NAMALWA (cell line): ENCODE measurements at places on chromosomes 16 and 17.

GRCh38 chr17:73827627-73828291 is 183.5 kb upstream of the SDK2 start:
- DNase-seq = no peak

DNA sequence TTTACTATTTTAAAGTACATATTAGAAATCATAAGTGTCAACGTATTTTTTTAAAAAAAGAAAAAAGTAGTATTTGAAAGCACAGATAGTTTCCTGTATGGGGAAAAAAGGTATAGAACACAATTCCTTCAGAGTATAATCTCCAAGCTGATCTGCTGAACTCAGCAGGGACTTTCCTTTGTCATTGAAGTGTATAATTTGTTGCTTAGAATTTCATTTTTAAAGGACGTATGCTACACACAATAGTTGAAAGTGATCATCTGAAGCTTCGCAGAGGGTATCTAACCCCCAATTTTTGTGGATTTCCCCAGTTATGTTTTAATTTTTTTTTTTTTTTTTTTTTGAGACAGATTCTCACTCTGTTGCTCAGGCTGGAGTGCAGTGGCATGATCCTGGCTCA is 20.2 kb upstream of the MAPT start:
- DNase-seq = no peak

- DNase-seq = no peak
Measured at GRCh38 chr16:27195941-27196595, 7.3 kb upstream of the KDM8 start.

- no peak for DNase-seq
Measured at GRCh38 chr17:68572138-68572842, 28.9 kb downstream of the FAM20A start.

DNA sequence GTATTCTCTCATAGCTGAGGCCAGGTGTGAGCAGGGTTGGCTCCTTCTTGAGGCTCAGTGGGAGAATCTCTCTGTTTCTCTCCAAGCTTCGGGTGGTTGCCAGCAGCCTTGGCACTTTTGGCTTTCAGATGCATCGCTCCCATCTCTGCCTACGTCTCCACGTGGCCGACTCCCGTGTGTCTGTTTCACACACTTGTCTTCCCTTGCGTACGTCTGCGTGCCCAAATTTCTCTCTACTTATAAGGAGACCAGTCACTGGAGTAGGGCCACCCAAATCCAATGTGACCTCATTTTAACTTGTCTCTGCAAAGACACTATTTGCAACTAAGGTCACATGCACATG is 14.7 kb downstream of the OSBPL7 start:
- no peak for DNase-seq

DNA sequence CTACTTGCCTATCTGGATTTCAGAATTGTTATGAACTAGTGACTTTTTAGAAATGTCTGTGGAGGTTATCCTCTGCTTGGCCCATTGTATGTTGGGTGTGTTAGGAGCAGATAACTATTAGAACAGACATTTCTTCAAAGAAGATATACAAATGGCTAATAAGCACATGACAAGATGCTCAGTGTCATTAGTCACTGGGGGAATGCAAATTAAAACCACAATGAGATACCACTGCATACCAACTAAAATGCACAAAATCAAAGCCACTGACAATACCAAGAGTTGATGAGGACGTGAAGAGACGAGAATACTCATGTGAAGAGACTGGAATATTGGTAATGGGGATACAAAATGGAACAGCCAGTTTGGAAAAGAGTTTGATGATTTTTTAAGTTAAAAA is 39.2 kb downstream of the CEP112 start:
- DNase-seq = no peak

DNA sequence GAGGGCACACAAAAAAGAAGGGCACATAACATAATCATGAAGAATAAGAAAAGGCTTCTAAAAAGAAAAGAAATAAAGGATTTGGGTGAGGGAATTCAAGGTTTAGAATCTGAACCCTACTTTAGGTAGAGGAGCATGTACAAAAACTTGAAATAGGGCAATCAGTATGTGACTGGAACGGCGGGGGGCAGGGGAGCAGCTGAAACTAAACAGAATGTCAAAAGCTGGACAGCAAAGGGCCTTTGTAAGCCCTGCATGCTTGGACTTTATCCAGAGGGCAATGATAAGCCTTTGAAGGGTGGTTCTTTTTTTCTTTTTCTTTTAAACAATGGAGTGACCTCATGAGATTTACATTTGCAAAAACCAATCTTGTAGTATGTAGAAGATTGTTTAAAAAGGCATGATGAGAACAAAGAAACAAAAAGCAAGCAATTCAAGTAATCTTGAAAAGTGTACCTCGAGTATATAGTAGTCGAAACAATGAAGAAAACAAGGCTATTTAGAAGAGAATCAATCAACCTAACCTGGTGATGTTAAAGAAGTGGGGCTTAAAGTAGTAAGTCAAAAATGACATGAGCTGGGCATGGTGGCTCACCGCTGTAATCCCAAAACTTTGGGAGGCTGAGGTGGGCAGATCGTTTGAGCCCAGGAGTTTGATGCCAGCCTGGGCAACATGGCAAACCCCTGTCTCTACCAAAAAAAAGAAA is 46.7 kb upstream of the ANKFY1 start:
- no peak for DNase-seq
